ENCODE measurements at places on chromosomes 11 and 22. TPM values are rescaled to one million over a fixed set of nuclear protein-coding genes. Genes with fewer than 3 reads are reported as not detected.

- H3K27ac ChIP-seq: peak overlapping the region; percentile 27
- H3K27me3 ChIP-seq: no peaks in the 10 kb centered on the region
- peaks cover 14% of the 10 kb centered on the region for H3K4me1 ChIP-seq
- H3K4me3 ChIP-seq: no peak overlapping the region
- H3K36me3 ChIP-seq: no peaks in the 10 kb centered on the region
These were observed 51.6 kb upstream of the BARX2 start for GRCh38 chr11:129323896-129324502.

DNA sequence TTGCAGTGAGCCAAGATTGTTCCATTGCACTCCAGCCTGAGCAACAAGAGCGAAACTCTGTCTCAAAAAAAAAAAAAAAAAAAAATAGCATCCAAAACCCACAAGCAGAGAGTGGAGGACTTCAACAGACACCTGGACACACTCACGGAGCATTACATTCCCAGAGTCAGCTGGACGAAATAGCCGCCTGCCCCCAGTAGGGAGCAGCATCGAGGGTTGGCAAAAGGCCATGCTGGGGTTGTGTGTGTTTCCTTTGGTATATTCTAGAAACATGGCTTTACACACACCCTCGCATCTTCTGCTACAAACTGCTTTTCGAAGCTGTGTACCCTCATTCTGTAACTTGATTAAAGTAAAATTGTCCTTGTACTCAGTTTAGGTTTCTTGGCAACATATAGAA lies 5.3 kb downstream of the ADA2 start:
- no peak for DNase-seq
- no peak overlapping the region for H3K4me3 ChIP-seq
- no peaks in the 10 kb centered on the region for H3K36me3 ChIP-seq
- H3K27me3 ChIP-seq: no peaks in the 10 kb centered on the region

- no peaks in the 10 kb centered on the region for H3K36me3 ChIP-seq
- no peak overlapping the region for H3K4me3 ChIP-seq
- H3K27me3 ChIP-seq: no peaks in the 10 kb centered on the region
- H3K4me1 ChIP-seq: no peaks in the 10 kb centered on the region
- DNase-seq: no peak
These were observed 16.0 kb upstream of the TMA7B start for GRCh38 chr22:39943953-39944872.

DNA sequence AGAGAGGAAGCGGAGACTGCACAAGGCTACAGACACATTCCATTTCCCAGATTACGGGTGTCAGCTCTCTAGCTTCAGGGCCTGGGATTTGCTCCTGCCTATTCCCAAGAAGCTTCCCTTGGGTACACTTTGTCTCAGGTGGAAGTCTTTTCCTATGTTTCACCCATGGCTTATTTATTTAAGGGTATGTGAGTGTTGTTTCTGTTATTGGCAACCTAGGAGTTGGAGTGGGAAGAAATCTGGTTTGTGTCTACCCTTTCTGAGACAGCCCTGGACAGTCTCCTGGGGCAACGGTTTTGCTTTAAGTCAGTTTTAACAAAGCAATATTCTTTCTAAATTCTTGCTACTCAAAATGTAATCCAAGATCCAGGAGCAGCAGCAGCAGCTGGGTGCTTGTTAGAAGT lies 127.0 kb downstream of the MICAL2 start:
- no peaks in the 10 kb centered on the region for H3K27me3 ChIP-seq
- no peak overlapping the region for H3K27ac ChIP-seq
- peaks cover 9% of the 10 kb centered on the region for H3K4me1 ChIP-seq
- DNase-seq: no peak

GRCh38 chr11:76067099-76067498 lies 139.2 kb downstream of the WNT11 start:
- no peak overlapping the region for H3K27ac ChIP-seq
- H3K4me3 ChIP-seq: no peak overlapping the region
- H3K4me1 ChIP-seq: no peaks in the 10 kb centered on the region

GRCh38 chr11:1786466-1786865 lies 22.7 kb upstream of the CTSD start:
- no peaks in the 10 kb centered on the region for H3K4me1 ChIP-seq
- no peaks in the 10 kb centered on the region for H3K36me3 ChIP-seq
- no peak overlapping the region for H3K27ac ChIP-seq
- no peaks in the 10 kb centered on the region for H3K27me3 ChIP-seq

DNA sequence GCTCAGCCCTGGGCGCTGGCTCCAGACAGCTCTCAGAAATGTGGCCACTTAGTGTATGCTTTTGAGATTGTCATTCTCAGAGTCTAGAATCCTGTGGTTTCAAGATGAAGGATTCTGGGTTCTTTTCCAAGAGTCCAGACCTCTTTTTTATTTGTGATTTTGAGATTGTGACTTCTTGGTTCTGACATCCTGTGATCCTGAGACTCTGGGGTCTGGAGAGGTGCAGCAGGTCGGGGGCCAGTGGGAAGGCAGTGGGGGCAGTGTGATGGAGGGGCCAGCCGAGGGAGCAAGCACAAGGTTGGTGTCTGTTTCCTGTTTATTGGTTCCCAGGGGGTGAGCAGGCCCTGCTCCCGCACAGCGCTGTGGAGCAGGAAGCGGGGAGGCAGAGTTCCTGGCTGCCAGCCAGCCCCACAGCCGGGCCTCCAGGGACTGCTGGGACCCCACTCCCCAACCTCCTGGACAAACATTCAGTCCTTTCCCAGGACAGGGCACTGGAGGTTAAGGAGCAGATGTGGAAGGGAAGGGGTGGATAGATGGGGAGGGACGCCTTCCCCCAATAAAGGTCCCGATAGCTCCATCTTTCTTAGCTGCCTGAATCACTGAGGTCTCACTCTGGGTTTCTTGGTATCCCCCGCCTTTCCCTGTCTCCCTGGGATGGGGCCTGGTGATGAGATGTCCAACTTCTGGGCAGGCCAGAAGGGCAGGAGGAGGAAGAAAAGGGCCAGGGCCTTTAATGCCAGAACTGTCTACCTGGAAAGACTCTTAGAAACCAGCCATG lies 13.7 kb downstream of the ARHGEF17 start:
- DNase-seq: no peak
- H3K4me3 ChIP-seq: no peak overlapping the region
- H3K27me3 ChIP-seq: no peaks in the 10 kb centered on the region
- H3K36me3 ChIP-seq: no peaks in the 10 kb centered on the region
- H3K4me1 ChIP-seq: peaks cover 98% of the 10 kb centered on the region

- no peak overlapping the region for H3K27ac ChIP-seq
- H3K36me3 ChIP-seq: no peaks in the 10 kb centered on the region
- no peak for DNase-seq
- no peaks in the 10 kb centered on the region for H3K27me3 ChIP-seq
These were observed 22.9 kb downstream of the RPUSD4 start for GRCh38 chr11:126188332-126189108.

GRCh38 chr11:35334385-35335090 lies 84.8 kb downstream of the SLC1A2 start:
- no peak overlapping the region for H3K27ac ChIP-seq
- no peaks in the 10 kb centered on the region for H3K27me3 ChIP-seq
- DNase-seq: no peak
- H3K4me1 ChIP-seq: no peaks in the 10 kb centered on the region
- no peaks in the 10 kb centered on the region for H3K36me3 ChIP-seq

DNA sequence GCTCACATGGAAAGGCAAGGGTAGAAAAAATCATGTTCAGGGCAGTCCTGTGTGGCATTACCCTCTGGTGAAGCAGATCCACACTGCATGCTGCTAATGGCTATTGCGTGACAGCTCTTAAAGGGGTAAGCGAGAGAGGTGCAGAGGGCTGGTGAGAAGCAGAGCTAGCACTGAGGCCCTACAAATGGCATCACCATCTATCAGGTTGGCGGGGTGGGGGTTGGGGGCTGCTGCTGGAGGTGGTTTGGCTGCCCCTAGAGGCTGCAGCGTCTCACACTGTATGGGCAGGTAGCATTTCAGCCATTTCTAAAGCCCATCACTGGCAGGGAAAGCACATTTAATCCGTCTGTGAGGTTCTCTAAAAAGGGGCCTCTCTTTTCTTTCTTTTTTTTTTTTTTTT lies 16.9 kb upstream of the TMA7B start:
- DNase-seq: no peak
- no peak overlapping the region for H3K4me3 ChIP-seq
- no peaks in the 10 kb centered on the region for H3K27me3 ChIP-seq
- no peaks in the 10 kb centered on the region for H3K4me1 ChIP-seq

DNA sequence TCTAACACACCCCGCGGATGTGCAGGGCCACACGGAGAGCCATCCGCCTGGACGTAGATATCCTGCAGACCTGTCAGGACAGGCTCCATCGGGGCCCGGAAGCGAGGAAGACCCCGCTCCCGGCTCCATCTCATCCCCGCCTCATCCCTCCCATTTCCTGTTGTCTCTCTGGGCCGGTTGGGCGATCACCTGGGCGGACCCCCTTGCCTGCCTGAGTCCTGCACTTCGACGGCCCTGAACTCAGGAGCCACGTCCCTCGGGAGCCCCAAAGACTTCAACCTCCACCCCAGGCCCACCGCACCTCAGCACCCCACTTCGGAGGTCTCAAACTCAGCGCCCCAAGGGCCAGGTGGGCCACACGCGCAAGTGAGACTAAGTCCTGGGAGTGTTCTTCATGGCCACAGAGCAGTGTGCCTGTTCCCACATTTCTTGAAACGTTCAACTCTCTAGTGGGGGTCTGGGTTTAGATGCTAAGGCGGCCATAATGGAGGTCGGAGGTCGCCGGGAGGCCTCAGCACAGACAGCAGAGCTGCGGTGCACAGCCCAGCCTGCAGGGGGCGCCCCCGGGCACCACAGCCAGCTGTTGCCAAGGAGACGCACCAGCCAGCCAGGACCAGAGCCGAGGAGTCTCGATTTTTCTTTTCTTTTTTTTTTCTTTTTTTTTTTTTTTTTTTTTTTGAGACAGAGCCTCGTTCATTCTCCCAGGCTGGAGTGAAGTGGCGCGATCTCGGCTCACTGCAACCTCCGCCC lies 26.0 kb upstream of the FADD start:
- H3K4me1 ChIP-seq: no peaks in the 10 kb centered on the region
- H3K4me3 ChIP-seq: no peak overlapping the region
- H3K36me3 ChIP-seq: no peaks in the 10 kb centered on the region
- no peak overlapping the region for H3K27ac ChIP-seq

- H3K27me3 ChIP-seq: no peaks in the 10 kb centered on the region
- no peaks in the 10 kb centered on the region for H3K36me3 ChIP-seq
- DNase-seq: no peak
- no peaks in the 10 kb centered on the region for H3K4me1 ChIP-seq
- no peak overlapping the region for H3K27ac ChIP-seq
- H3K4me3 ChIP-seq: no peak overlapping the region
These were observed 4.8 kb upstream of the TRIM6 start for GRCh38 chr11:5591613-5592012.

DNA sequence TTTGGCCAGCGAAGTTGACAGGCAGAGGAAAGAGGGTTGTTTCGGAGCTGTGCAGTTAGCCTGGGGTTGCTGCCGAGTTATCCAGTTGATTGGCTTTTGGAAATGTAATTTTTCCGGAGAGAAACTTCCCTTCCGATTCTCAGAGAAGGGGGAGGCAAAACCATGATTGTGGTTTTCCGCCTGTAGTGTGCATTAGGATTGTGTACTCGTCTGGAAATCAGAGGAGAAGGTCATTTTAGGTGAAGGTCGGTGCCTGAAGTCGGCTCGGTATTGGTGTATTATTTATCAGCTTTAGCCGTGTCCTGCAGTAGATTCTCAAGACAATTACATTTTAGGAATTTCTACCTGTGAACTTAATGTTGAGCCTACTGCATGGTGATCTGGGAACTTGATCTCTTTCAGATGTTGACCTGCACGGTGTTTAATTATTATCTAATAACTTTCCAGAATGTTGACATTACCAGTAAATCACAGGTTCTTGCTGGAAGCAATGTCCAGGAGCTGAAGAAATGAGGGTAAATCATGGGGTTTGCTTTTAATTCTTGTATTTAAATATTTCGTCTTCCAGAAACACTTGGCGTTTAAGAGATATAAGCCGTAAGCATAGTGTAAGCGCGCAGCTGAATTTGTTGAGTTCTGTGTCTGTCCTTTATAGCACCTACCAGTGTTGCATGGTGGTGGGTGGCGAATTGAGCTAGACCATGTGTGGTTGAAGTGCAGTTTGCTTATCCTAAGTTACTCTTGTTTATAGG lies 1.3 kb downstream of the ARHGEF12 start:
- H3K4me1 ChIP-seq: peaks cover 64% of the 10 kb centered on the region
- H3K27me3 ChIP-seq: no peaks in the 10 kb centered on the region
- peak overlapping the region; percentile 98 for H3K27ac ChIP-seq
- peak overlapping the region; percentile 80 for H3K4me3 ChIP-seq

DNA sequence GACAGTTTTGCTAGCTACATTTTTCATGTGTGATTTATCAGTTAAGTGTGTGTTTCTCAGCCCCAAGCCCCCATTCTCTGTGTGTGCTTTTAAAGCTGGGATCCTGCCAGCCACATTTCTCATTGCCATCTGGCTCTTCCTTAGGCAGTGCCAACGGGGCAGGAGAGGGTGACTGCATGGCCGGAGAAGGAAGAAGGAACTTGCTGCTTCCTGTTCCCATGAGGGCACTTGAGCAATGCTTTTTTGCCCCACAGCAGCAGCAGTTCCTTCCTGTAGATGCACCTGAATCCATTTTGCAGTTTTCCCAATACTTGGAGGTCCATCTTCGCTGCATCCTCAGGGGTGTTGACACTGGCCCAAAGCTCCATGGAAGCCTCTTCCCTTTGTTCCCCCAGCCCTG lies 37.5 kb downstream of the TNRC6B start:
- no peak overlapping the region for H3K4me3 ChIP-seq
- no peaks in the 10 kb centered on the region for H3K36me3 ChIP-seq
- H3K27ac ChIP-seq: no peak overlapping the region

DNA sequence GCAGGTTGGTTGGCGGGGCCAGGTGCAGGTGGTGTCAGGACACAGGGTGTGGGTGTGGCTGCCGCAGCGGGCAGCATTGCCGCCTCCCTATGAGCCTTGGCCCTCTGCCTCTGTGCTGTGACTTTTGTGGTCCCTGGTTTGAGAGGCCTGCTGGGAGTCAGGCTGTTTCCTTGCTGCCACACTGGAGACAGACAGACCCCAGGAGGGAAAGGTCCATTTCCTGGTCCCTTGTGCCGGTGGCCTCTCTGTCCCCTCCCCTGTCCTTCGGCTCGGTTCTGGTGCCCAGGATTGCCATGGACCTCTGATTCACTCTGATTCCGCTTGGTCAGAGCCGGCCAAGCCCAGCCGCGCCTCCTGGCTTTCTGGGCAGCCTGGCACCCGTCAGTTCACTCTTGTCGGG lies 196.9 kb downstream of the TBC1D22A start:
- no peak overlapping the region for H3K27ac ChIP-seq
- no peaks in the 10 kb centered on the region for H3K4me1 ChIP-seq
- no peaks in the 10 kb centered on the region for H3K36me3 ChIP-seq
- no peaks in the 10 kb centered on the region for H3K27me3 ChIP-seq
- no peak overlapping the region for H3K4me3 ChIP-seq
- DNase-seq: no peak

The TEX54 gene
- not detected for total RNA-seq

The DNAJB13 gene
- total RNA-seq: not detected

The NPAS4 gene
- total RNA-seq: not detected

The TRIM51 gene
- not detected for total RNA-seq

The PIH1D2 gene
- 1.5 TPM for total RNA-seq

The NAGA gene
- total RNA-seq: 28.2 TPM

The KDM4D gene
- 0.25 TPM for total RNA-seq

The APOBEC3C gene
- 16.2 TPM for total RNA-seq

The NFAM1 gene
- total RNA-seq: 1.7 TPM

The TESMIN gene
- 8.3 TPM for total RNA-seq

The FGF4 gene
- total RNA-seq: not detected

The TSSK2 gene
- not detected for total RNA-seq

The MRGPRX3 gene
- not detected for total RNA-seq
